NCI-H774 (cell line): ENCODE measurements at places on chromosomes 3 and 15.

- DNase-seq: no peak
These were observed 449.7 kb upstream of the ALCAM start for GRCh38 chr3:104916971-104917370.

- no peak for DNase-seq
These were observed 1.3 kb downstream of the SCAANT1 start for GRCh38 chr3:63910891-63911290.

DNA sequence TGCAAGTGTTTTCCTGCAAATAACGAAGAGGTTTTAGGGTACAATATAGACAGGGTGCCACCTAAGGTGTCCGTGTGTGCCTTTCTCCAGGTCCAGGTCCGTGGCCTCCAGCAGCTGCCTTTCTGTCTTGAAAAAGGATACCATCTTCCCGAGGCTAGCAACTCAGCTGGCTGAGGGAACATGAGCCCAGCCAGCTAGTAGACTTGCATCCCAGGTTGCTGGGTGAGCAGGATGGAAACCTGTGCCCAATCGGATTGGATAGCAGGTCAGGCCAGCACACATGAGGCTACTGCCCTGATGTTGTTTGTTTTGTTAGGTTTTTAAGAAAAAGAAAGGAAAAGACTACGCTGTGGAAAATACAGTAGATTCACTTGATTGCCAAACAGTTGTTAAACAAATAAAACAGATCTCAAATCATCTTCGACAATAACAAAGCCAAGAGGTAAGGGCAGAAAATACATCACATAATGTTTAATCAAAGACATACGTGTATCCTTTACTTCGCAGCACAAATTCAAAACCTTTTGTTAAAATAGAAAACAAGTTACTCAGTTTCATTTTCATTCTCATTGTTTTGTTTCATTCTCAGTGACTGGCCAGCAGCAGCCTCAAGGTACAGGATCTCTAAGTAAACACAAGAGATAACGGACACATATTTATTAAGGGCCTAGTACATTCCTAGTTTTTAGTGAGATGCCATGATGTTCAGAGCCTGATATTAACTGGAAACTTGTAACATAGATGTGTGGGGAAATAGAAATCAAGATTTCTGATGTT is 661.2 kb upstream of the NR2F2 start:
- DNase-seq: no peak

DNA sequence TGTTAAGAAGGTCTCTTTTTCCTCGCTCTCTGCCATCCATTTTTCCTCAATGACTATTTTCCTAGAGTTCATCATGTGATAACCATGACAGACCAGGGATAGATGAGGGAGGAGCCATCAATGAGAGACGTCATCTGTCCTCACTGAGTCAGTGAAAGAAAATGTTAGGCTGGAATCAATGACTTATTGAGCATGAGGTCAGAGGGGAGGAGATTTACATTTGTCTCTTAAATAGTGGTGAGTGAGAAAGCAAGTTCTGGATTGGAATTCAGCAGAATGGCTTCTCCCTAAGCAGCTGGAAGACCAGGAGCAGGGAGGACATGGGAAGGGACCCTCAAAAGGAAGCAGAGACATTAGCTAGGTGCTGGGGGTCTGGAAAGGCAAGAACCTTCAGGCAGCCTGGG is 28.2 kb upstream of the USP3 start:
- DNase-seq: no peak

DNA sequence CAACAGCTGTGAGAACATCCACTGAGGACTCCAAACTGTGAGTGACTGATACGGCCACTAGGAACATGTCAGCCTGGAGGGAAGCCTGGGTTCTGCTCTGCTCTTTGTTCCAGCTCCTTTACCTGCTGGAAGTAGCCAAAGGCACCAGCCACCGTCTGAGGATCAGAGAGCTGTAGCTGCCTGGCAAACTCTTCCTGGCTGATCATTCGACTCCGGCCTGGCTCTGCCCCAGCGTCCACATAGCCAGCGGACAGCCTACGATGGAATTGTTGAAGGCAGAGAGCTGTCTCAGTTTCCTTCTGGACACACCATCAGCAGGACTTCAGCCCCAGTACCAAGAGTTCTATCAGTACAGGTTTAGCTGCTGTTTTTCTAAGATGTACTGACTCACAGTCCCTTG is 5.7 kb downstream of the LPCAT4 start:
- no peak for DNase-seq

DNA sequence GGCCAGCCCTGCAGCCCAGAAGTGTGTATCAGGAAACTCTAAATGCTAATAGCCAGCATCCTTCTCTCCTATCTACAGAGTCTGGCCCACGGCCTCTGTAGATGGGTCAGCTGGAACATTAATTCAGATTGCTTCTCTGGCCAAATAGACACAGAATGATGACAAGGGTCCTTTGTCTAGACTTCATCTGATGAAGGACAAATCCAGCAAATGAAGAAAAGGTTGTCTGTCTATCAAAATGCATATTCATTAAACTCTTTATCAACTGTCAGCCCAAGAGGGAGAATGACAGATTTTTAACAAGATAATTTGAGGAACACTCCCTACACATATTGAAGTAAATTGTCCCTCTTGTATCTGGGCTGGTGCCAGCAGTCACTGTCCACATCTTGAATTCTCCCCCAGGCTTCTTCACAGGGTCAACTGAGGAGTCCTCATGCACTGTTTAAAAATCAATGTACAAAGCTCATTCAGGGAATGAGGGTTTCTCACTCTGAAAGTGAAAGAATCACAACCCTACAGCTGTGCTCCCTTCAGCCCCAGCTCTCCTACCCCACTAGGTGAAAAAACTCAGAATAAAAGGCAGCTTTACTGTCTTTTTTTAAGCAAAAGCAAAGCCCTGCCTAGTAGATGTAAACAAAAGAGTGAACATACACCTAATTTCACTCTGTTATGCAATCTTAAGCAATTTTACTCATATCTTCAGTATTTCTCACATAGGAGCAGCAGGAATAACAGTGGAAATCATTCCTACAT is 507.7 kb downstream of the IGSF11 start:
- no peak for DNase-seq

GRCh38 chr15:75672646-75673425 is 25.1 kb downstream of the SNX33 start:
- no peak for DNase-seq

DNA sequence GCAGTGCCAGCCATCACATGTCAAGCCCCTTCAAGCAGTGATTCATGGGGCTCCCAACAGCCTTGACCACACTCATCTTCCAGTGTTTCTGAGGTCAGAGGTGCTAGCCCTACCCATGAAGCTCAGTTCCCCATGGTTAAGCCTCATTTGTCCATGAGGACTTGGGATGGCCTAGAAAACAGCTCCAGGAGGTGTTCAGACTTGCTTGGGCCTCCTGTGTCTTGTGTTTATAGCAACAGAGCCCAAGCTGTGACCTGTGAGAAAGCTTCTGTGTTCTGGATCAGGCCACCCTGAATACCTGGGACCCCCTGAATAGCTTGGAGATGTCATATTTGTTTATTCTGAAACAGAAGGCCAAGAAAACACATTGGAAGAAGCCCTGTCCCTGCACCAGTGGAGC is 36.7 kb downstream of the LARP6 start:
- no peak for DNase-seq

DNA sequence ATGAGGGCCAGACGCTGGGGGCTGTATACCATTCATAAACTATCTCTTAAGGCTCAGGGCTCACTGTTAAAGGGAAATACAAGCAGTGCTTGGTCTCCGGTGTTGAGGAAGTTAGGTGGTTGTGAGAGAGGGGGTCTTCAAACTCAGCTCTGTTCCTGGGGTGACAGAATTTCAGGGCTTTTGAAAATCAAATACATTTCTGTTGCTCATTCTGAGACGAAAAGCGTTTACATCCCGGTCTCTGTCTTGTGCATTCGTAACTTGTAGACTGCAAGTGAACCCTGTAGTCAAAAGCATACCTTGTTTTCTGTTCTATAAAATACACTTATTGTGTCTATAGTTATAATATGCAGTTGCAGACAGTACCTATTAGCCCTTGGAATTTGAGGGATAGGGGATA is 1.7 kb downstream of the SLCO3A1 start:
- DNase-seq: no peak

GRCh38 chr3:151579571-151580270 is 118.9 kb upstream of the IGSF10 start:
- no peak for DNase-seq

DNA sequence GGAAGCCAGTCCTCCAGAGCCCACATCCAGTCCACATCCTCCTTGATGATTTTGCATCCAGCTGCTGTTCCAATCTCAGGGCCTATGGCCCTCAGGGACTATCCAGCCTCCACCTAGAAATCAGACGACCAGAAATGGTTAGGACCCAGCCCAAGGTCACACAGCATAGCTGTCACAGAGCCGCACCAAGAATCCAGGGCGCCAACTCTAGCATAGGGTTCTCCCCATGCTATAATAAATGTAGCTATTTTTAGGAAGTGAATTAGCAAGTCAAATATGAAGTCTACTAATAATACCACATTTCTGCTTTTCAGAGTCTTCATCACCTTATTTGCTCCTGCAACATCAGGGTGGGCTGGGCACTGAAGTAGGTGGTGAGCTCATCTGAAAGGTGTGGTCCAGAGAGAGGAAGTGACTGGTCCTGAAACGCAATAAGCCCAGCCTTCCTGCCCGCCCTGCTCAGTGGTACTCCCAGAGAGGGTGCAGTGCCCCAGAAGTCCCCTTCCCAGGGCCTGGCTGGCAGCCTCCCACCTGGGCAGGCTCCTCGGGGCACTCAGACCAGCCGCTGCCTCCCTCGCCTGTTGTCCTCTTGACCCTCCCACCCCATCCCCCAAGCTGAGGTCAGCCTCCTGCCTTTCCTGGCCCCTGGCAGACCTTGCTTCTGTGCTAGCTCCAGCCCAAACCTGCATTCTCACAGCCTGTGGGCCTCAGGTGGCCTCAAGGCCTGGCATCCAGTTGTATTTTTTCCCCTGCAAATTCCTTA is 17.6 kb upstream of the CYP11A1 start:
- no peak for DNase-seq

DNA sequence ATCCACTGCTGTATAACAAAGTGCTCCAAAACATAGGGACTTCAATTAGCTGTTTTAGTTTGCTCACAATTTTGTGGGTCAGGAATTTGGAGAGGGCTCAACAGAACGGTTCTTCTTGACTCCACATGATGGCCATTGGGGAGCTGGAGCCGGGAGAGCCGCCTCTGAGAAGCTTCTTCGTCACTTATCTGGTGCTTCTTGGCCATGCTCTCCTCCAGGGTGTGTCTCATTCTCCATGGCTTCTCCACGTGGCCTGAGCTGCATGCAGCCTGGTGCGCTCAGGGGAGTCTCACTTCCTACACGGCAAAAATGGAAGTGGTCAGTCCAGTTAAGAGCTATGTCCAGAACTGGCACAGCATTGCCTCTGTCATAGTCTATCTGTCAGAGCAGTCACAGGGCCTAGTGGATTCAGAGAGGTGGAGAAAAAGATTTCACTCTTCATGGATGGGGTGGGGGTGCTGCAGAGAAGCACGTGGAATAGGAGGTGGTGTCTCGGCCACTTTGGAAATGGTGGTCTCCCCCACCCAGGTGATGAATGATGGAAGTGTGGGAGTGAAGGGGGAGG is 26.3 kb upstream of the PRR23E start:
- no peak for DNase-seq
